ENCODE measurements at places on chromosomes 4 and X. TPM values are rescaled to one million over a fixed set of nuclear protein-coding genes. Genes with fewer than 3 reads are reported as not detected.

The SMIM10 gene
- 7.1 TPM for total RNA-seq

The ABCG2 gene
- 0.59 TPM for total RNA-seq

The KIAA0232 gene
- total RNA-seq: 25.0 TPM

The FATE1 gene
- total RNA-seq: not detected

The HPSE gene
- total RNA-seq: 0.29 TPM

The RNF150 gene
- 13.4 TPM for total RNA-seq

The GABRG1 gene
- total RNA-seq: not detected

All from osteoblast (primary cell).